ENCODE measurements at places on chromosomes 12 and 14.

DNA sequence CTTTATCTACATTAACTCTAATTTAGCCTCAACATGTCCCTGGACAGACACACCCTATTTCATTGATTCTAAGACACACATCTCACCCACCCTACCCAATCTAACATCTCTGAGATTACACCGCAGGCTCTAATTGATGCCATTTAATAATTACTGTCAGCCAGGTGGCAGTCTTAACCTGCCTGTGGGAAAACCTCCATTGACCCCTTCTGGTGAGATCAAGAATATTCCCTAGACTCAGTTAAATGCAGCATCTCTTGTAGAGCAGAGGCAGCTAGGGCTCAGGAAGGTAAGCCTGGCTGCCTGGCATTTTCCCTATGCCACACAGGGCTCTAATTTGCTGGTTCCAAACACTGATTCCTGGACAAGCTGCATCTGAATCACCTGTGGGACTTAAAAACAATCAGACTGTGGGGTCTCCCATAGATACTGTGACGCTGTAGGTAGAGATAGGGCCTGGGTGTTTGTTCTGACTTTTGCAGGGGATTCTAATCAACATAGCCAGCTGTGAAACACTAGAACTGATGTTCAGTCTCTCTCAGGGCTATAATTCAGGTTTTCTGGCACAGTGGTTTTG lies 14.3 kb downstream of the MCRS1 start:
- DNase-seq = peak; percentile 53

DNA sequence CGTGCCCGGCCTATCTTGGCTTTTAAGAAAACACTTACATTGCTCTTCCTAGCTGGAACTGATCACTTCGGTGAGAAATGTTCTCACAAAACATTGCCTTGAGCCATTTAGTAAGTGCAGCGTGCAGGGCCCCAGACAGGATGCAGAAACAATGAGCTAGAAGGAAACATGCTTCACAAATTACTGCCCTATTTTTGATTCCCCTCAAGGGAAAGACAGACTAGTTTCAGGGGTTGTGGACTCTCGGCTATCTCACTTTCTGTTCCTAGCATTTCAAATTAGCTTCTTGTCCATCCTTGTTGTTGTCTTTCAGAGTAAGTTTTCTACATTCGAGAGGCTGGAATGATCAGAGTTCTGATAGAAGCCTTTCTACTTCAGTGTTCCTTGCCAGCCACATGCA lies 21.6 kb downstream of the TGFB3 start:
- no peak for DNase-seq

DNA sequence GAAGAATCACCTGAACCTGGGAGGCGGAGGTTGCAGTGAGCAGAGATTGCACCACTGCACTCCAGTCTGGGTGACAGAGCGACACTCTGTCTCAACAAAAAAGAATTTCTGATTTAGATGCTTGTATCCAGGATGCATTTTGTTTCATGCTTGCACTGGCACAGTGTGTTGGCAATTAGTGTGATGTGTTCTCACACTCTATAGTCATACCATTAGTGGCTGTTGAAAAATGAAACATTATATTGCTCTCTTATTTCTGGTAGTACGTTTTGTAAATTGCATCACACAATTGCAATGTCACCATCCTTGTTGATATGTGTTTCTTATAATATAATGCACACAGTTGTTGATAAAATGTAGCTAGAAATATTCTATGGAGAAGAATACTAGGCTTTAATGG lies 51.3 kb upstream of the RMST start:
- DNase-seq = no peak

GRCh38 chr12:53065975-53066931 lies 12.9 kb downstream of the SPRYD3 start:
- DNase-seq = peak; percentile 74

DNA sequence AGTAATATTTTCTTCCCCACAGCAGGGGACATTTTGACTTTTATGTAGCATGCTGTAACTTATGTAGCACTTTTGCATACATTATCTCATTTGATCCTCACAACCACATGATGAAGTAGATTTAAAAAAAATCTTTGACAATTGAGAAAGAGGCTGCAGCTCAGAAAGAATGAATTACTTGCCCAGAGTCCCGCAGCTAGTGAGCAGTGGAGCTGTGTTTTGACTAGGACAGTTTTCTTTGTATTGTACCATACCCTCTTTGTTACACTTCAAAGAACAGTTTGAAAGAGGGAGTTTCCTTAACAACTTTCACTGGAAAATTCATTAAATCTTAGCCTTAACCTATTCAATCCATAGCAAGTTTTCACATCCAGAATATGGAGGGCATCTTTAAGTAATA lies 58.6 kb downstream of the SYNE2 start:
- DNase-seq = no peak

GRCh38 chr12:69676257-69677012 lies 22.7 kb downstream of the BEST3 start:
- DNase-seq = peak; percentile 77

DNA sequence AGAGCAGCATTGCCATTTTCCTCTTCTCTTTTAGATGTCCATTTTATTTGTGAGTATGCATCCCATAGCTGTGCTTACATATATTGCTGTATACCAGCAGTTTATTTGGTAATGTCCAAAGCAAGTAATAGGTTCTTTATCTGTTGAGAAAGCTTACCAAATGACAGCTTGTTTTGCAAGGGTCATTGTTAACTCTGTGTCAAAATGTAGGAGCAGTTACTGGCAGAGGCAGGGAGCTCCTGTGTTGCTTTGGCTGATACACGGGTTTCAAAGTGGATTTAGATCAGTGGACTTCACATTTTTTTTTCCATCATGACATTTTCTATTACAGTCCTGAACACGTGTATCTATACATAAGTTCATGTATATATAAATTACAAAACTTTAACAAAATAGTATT lies 38.1 kb upstream of the LRTM2 start:
- DNase-seq = no peak

DNA sequence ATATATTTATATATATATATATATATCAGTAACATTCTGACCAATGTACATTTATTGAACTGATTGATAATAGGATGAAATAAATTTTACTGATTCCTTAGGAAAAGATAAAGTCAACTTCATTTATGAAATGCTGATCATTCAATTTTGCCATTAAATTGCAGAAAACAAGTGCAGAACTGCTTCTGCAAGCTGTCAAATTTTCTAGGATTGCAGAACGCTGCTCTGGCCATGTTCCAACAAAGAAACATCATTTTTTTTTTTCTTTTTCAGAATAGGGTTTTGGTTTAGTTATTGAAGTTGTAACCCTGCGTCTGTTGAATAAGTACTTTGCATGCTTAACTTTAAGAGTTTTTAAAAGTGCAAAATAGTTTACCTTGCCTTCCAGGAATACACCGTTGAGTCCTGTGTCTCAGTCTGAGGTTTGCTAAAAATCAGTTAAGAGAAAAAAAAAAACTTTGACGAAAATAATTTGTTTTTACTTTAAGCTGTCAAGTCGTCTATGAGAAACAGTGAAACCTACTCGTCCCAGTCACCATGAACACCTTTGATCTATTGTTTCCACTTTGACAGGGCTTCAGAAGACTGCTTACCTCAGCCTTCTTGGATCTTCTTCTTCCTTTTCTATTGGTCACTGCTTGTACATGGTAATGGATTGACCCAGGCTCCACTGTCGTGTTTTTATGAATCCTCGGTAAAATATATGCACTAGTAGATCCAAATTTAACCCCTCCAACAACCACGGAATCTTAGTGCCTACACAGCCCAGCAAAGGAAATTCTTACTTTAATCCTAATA lies at the start of gene KERA:
Gene KERA (minus strand): TSS at position 657 of the 798 bp plus-strand sequence. CDS start 1,743 bp downstream, outside the sequence.
- no peak for DNase-seq

GRCh38 chr14:99378782-99379214 lies 101.9 kb downstream of the SETD3 start:
- peak; percentile 84 for DNase-seq

GRCh38 chr12:72035625-72036024 lies 97.0 kb downstream of the TPH2 start:
- no peak for DNase-seq

- DNase-seq = peak; percentile 93
These were observed 12.2 kb upstream of the NID2 start for GRCh38 chr14:52080808-52081755.
